Calu3 (cell line): ENCODE measurements at places on chromosomes 1 and 21.

DNA sequence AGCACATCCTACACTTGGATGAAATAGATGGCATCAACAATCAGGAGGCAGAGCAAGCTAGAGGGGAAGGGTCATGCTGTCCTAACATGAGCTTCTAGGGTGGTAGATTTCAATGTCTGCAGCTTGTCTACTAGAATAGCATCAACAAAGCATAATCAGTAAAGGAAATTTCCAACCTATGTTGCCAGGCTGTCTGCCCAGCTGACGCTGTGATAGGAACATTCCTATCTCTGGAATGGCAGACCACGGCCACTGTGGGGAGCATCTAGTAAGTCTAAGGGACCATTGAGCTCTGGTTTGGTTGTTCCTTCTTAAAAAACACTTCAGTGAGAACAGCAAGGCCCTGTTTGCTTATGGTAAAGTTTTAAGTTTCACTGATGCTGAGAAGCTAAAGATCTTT lies 206.8 kb downstream of the PAPPA2 start:
- no peak for DNase-seq

DNA sequence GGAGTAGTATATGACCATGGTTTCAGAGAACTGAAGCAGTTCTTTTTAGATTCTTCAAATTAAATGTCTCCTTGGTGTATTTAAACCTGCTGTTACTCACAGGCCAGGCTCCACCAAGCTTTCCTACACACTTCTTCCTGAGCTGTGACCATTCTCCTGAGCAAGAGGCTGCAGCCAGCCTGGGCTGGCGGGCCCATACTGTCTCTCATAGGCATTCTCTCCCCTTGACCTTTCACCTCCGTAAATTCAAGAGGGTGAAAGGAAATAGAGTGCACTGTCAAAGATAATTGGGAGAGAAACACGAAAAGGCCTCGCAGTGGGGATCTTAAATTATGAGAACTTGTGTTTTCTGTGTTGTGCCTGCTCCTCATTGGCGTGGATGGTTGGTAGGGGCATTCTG lies 2.3 kb downstream of the ARF1 start:
- DNase-seq: no peak

DNA sequence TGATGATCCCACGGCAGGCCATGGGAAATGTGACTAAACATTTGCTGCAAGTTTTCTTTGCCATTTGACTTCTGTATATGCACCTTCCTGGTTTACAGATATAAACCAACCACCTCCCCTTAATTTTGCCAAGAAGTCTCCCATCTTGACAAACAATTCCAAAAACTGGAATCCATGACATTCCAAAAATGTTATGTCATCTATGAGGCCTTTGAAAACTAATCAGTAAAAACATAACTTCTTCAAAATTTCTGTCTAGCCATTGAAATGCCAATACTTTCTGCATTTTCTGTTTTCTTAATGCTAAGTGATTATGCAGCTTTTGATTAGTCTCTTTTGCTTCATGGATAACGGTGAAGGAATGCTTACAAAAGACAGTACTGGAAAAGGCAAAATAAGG lies 84.1 kb downstream of the LYST start:
- DNase-seq: no peak

GRCh38 chr1:11648732-11649158 lies 5.5 kb downstream of the FBXO2 start:
- DNase-seq: peak; percentile 19

- no peak for DNase-seq
Observed at GRCh38 chr1:191618181-191618580, 540.1 kb upstream of the RGS18 start.

DNA sequence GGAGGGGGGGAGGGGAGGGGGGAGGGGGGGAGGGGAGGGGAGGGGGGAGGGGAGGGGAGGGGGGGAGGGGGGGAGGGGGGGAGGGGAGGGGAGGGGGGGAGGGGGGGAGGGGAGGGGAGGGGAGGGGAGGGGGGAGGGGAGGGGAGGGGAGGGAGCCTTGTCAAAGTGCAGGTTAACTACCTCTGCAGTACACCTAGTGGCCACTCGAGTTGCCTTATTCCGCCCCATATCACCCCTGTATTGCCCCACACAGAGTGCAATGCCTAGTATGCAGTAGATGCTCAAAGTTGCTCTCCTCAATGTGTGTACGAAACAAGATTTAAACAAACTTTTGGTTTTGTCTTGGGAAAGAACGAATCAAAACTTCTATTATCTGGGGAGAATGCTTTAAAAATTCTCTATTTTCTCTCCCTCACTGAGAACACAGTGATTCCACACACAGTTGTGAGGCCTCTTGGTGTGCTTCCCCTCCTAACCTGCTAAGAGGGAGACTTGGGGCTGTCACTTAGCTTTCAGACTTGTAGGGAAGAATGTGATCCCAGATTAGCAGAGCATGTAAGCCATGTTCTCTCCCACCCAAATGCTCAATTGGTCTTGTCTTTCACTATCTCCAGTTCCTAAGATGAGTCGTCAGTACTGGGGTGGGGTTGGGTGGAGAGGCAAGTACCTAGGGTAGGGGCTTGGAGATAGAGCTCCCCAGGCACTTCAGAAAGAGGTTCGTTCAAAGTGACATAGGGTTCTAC lies 79.7 kb upstream of the MAP10 start:
- no peak for DNase-seq

DNA sequence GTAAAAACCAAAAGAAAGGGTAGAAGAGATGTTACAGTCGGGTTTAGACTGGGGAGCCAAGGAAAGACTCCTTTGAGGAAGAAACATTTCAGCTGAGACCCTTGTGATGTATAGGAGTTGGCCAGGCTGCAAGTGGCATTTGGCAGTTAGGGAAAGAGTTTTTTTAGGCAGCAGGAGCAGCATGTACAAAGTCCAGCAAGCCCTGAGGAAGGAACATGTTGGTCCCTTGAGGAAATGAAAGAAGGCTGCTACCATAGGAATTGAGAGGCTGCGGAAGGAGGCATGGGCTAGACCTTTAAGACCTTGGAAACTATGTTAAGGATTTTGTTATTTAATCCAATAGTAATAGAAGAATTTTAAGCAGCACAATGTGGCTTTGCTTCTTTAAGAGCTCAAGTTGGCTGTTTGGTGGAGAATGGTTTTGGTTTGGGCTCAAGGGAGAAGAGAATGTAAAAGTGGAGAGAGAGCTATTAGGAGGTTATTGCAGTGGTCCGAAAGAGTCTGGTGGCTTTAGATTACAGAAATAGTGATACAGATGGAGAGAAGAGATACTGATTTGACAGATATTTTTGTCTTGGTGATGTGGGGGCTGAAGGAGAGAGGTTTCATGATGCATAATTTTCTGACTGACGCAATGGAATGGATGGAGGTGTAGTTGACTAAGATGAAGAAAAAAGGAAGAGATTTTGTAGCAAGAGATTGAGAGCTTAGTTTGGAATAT lies 26.6 kb downstream of the SMAP2 start:
- no peak for DNase-seq

DNA sequence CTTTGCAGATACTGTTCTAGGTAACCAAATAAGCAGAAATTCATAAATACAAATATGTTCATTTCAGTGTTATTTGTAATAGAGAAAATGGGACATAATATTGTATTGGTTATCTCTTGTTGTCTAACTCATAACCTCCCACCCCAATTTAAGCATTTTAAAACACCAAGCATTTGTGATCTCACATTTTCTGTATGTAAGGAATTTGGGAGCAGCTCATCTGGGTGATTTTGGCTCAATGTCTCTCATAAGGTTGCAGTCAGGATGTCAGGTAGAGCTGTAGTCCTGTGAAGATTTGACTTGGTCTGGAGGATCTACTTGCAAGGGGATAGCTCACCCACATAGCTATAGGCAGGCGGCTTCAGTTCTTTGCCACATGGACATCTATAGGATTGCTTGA lies 29.5 kb downstream of the CEP350 start:
- no peak for DNase-seq

DNA sequence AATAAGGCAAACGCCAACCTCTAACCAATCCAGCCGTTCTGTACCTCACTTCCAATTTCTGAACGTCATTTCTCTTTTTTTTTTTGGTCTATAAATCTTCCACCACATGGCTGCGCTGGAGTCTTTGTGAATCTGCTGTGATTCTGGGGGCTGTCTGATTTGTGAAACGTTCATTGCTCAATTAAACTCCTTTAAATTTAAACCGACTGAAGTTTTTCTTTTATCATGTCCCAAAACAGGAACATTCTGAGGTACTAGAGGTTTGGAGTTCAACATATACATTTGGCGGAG lies 65.5 kb upstream of the BACH1 start:
- DNase-seq: no peak

- DNase-seq: no peak
Observed at GRCh38 chr1:55472784-55473183, 257.6 kb upstream of the USP24 start.

DNA sequence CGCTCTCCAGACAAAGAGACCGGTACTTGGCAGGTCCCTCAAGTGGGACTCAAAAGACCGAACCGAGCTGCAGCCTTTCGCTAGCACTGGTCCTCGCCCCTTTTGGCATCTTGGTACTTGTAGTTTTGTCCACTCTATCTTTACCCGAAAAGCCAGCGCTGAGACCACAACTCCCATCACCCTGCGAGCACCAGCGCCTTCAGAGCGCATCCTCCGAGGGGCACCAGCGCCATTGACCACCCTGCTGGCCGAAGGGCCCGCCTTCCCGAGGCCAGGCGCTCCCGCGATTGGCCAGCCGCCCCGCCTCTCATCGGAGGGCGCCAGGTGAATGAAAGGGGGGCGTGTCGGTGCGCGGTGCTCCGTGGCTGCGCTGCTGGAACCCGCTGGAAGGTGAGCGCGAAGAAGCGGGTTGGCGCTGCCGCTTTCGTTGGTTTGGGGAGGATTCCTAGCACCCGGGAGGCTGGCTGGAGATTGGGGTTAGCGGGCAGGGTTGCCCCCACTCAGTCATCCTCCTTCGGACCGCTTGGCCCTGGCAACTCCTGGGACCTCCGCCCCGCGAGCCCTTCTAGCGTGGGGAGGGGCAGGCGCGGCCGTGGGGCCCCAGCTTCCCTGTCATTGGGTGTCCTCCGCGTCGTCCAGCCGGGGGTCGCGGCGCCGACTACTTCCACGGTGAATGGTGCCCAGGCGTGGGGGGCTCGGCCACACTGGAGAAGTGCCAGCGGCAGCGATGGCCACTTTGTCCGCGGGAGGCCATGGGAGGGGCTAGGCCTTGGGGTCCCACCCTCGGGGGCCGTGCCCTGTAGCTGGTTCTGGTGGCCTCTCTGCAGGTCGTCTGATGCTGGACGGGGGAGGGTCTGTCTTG lies at the start of gene ZBTB8B:
Gene ZBTB8B, plus strand, starts transcription at position 357 of the 862 bp plus-strand sequence. CDS start 5,553 bp downstream, outside the sequence.
- DNase-seq: peak; percentile 89

DNA sequence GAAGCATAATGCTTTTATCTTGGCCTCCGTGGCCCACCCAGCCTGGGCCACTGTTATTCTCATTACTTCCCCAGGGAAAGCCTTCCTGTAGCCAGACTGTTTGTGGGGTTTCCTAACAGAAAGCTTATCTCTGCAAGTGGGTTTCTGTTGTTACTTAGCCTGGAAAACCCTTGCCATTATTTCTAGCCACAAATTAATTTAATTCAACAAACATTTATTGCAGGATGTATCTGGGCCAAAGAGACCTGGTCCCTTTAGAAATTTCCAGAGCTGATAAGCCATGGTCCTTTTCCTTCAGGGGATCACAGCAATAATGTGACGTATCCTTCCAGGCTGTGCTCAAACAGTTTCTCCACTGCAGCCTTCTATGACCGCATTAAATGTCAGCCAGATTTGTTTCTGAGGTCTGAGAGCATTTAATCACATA lies 20.9 kb downstream of the TNN start:
- DNase-seq: no peak

- DNase-seq: no peak
Observed at GRCh38 chr1:201317551-201317950, 34.2 kb downstream of the PKP1 start.

- no peak for DNase-seq
Observed at GRCh38 chr1:11997081-11997850, 17.0 kb downstream of the MFN2 start.

DNA sequence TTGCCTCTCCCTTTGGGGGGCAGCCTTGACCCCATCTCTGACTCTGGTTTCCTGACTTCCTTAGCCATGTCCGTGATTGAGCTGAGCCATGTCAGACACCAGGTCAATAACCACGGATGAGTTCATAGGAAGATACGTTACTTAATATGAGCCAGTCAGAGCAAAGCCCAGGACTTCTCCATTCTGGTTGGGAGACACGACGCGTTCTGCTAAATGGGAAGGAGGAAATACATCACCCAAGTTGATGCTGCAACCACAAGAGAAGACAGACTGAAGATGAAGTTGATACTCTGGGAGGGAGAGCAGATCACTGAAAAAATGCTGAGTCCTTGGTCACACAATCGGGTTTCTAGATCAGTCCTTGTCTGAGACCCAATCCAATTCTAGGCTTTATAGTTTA lies 90.9 kb downstream of the MATN1 start:
- no peak for DNase-seq

DNA sequence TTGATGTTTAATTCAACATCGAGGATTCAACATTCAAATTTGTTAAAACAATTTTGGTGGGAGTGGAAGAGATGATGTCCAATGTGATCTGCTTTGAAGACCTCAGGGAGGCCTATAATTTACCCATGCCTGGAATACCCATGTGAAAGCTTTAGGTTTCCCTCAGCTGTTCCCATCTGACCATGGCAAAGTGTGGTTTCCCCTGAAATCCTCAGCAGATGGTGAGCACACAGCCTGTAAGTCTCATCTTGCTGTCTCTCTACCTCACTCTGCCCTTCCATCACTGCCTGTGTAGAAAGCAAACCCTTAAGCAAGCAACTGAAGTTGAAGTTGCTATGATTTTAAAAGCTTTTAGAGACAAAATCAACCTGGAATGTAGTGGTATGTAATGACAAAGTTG lies 80.1 kb upstream of the ATF3 start:
- DNase-seq: no peak

DNA sequence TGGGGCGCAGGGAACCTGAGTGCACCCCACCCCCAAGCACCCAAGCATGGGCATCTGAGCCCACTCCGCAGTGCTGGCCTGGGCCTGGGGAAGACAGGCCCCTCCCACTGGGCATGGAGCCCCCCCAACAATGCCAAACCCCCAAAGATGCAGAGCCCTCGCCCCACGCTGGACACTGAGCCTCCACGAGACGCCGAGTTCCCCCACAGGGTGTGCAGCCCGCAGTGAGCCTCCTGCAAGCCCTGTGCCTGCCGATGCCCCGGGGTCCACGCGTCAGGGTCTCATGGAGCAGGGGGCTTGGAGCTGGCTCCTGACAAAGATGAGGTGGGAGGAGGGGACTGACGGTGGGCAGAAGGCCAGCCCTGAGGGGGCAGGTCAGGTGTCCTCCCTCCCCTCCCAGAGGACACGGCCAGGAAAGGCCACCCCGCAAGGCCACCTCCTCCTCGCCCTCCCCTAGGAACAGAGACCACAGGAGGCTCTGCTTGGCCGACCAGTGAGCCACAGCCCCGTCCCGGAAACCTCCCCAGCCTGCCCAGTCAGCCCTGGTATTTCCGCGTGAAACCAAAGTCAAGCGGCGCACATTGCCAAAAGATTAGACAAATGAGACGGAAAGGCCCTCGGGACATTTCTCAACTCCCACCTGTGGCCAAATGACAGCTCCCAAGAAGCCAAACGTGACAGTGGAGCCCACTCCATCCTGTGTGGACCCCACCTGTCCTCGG lies 33.4 kb downstream of the MEGF6 start:
- DNase-seq: no peak
